ENCODE measurements at places on chromosomes 12 and 14.

- DNase-seq, result no peak
These were observed 945.8 kb downstream of the DIO2 start for GRCh38 chr14:79265366-79265946.

GRCh38 chr14:31292937-31293616 is 85.5 kb upstream of the HECTD1 start:
- no peak for DNase-seq

DNA sequence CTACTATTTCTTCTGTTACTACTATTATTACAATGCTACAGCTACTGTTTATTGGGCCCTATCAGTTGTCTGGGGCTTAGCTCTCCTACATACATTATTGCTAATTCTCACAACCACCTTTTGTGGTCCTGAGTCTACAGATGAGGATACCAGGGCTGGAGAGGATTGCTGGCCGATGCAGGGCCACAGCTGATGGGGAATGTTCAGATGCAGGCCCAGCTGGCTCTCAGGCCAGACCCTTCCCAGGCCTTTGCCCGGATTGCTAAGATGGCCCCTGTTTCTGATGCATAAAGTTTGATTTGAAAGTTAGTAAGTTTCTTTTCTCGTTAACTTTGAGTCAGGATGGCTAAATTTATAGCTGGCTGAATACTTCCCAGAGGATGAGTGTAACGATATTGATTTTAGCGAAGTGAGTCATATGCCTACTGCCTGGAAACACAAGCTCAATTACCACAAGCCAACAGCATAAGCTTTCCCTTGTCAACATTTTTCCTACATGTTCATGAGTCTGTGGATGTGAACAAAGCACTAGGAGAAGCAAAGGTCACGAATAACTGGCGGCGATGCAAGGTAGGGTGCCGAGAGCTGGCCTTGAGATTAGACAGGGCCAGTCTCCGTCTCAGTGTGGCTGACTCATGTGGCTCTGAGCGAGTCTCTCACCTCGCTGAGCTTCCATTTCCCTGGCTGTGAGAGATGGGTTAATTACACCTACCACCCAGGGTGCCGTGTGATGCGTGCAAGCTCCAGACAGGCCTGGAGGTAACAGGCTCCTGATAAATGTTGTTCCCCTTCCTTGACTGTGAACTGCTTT is 111.0 kb downstream of the BEGAIN start:
- peak; percentile 65 for DNase-seq

DNA sequence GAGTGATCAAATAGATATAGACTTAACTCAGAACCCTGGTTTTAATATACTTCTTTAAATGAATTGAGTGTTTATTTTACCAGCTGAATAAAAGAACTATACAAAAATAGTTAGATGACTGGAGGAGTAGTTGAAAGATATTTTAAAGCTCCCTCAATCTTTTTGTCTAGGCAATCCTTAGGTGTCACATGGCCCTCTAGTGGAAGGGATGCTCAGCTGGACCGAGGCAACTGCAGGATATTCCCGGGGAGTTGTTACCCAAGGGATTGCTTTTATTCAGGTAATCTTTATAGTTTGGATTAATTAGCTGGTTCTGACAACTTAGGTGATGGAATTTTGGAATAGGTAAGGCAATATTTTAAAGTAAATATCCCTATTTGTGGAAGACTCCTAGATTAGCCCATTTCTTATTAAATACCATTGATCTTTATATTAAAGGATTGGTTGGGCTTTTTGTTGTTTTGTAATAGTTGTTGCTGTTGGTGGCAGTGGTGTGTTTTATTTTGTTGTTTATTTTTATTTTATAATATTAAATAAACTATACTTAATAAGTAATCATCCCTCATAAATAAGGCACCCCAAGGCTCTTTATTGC is 57.1 kb downstream of the ZDHHC17 start:
- peak; percentile 18 for DNase-seq

GRCh38 chr12:82996168-82996812 is 309.6 kb downstream of the TMTC2 start:
- no peak for DNase-seq

DNA sequence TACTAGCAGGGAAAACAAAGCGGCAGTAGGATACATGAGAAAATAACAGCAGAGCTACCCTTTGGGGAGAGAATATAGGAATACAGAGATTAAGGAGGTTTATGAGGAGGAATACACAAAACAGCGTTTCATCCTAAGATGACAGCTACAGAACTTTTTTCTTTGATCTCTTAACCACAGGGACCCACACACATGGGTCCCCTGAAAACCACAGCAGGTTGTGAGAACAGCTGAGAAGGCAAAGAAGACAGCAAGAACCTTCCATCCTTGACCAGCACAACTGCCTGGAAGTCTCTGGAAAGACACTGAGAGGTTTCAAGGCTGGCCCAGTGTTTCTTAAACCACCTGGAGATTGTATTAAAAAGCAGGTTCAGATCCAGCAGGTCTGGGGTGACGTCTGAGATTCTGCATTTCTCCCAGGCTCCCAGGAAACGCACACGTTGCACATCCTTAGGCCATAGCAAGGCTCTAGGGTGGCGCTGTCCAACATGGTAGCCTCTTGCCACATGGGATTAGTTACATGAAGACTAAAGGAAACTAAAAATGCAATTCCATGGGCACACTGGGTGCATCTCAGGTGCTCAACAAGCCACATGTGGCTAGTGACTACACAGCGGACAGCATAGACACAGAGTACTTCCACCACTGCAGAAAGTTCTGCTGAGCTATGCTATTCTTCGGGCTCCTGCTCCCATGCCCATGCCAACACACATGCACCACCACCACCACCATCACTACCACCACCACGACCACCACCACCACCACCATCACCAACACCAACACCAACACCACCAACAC is 92.3 kb downstream of the FOXN3 start:
- DNase-seq, result no peak

- DNase-seq, result no peak
These were observed 153.7 kb downstream of the PCNX1 start for GRCh38 chr14:71060825-71061455.

DNA sequence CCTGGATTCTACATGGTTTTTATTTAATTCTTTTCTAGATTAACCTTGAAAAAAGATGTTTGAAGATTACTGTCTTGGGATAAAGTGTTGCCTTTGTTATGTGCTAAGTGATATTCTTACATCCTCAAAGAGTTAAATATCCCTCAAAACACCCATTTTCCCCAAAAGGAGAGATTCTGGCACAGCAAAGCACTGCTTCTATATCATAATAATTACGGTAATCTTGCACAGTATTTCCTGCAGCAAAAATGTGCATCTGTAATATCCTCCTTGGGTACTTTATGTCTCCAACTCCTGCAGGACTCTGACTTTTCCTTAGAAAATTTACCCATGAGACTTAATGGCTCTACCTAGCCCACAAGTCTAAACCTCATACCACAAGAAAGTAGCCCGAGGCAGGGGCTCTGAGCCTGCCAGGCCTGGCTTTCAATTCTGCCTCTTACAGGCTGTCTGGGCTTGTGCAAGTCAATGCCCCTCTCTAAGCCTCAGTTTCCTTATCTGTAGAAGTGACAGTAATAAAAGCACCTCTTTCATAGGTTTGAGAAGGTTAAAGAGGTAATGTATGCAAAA is 45.8 kb downstream of the SVOP start:
- no peak for DNase-seq

DNA sequence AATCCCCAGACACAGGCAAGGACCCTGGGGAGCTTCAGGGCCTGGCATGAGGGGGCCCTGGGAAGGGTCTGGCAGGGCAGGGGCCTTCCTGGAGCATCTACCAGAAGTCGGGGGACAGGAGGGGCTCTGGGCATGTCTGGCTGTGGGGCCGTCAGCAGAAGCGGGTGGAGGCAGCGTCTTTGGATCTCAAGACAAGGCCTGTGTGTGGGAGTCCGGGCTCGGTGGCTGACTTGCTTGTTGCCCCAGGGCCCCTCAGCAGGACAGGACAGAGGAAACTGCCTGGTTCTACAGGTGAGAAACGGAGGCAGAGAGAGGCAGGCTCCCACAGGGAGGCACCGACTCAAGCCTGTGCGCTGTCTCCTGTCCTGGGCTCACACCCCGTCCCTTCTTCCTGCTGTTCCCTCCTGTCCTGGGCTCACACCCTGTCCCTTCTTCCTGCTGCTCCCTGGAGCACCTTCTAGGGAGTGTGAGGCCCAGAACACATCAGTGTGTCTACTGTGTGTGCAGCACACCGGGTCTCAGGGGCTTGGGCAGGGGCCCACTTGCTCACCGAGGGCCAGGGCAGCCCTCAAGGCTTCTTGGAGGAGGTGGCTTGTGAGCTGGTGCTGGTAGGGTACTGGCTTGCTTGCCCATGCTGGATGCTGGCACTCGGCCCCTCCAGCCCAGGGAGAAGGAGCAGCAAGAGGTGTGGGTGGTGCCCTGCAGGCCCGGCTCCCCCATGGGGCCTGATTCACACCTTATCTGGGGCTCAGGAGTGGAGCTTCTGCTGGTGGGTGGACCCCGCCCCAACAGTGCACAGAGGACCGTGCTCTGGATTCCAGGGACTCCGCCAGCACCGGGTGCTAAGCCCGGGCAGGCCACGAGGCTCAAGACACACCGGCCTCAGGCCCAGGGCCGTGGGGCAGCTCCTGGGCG is 14.9 kb downstream of the ASPG start:
- DNase-seq, result no peak

DNA sequence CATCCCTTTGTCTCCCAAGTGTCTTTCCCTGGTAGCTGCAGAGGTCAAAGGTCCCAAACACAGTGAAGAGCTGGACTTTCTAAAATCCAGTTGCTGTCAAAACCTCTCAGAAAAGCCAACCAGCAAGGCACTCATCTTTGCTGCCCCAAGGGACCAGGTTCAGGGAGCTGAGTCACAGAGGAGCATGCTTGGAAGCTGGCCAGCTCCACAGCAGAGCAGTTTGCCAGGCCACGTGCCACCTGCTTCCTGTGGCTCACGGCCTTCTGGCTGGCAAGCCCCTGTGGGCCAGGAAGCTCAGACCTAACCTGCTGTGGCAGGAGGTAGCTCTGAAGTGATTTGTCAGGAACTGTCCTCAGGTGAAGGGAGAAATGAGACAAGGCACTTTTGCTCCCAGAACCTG is 3.6 kb downstream of the ISCU start:
- peak; percentile 68 for DNase-seq

DNA sequence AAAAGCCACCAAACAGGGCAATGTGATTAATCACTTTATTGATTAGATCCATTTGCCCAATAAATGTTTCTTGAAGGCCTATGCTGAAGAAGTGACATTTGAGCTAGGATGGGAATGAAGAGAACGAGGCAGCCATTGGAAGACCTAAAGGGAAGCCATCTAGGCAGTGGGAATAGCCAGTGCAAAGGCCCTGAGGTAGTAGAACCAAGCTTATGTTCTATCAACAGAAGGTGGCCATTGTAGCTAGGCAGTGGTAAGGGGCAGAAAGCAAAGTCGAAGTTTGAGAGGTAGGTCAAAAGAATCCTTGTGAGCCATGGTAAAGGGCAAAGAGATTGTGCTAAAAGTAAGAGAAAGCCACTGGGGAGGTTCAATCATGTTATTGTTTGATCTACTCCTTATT is 173.1 kb downstream of the ITPR2 start:
- DNase-seq, result no peak

GRCh38 chr14:104874571-104875411 is 9.7 kb downstream of the CEP170B start:
- no peak for DNase-seq

DNA sequence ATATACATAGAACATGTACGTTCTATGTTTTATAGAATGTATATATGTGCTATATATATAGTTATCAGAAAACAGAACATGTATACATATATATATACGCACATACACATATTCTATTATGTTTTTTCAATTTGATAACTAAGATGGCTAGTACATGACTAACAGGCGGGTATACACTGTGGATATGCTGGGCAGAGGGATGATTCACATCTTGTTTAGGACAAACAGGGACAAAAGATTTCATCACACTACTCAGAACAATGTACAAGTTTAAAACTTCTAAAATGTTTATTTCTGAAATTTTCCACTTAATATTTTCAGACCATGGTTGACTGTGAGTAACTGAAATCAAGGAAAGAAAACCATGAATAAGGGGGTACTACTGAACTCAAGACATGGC is 17.4 kb downstream of the TIMELESS start:
- DNase-seq, result no peak

DNA sequence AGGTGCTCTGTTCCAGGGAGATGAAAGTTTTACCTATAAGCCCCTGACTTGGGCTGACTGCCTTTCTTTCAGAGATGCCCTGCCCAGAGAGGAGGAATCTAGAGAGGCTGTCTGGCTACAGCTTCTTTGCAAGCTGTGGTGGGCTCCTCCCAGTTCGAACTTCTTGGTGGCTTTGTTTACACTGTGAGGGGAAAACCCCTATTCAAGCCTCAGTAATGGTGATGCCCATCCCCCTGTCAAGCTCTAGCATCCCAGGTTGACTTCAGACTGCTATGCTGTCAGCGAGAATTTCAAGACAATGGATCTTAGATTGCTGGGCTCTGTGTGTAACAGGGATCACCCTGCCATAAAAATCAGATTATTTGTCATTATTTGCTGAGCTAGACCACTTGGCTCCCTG is 377.6 kb downstream of the FLRT2 start:
- no peak for DNase-seq

- DNase-seq, result no peak
These were observed 31.0 kb downstream of the SAMD4A start for GRCh38 chr14:54597795-54598443.

DNA sequence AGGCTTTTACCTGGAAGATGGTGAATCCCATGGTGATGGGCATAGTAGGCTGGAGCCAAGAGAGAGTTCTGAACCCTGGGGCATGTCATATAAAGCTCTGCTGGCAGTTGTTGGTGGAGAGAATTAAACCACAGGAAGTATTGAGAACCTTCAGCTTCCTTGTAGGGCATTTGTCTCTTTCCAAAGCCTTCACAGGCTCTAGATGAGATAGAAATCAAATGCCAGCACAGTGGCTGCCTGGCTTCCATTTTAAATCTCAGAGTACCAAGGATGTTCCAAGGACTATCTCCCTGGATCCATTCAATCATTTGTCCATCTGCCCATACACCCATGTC is 369.6 kb downstream of the DPF3 start:
- DNase-seq, result no peak

GRCh38 chr12:2225696-2226095 is 172.9 kb downstream of the CACNA1C start:
- no peak for DNase-seq

DNA sequence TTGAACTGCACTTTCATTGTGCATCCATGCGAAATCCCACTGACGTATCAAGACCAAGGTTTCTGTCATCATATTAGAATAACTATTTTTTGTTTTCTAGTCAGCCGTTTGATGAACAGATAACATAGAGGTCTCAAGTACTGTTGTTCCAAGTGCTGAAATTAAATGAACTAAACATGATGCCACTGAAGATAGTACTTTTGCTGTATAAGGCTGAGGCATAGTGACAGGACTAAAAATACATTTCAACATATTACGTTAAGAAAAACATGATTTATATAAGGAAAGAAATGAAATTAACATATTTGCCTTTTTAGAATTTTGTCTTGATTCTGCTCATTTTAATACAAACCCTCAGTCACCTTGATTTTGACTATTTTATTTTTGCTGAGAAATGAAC is 82.2 kb downstream of the ANO6 start:
- DNase-seq, result no peak
